NCI-H1105 (cell line): ENCODE measurements at places on chromosomes 12 and 14.

GRCh38 chr14:57383125-57383745 is 7.2 kb upstream of the NAA30 start:
- no peak for DNase-seq

- no peak for DNase-seq
Observed at GRCh38 chr12:93626160-93626559, 51.0 kb upstream of the CRADD start.

DNA sequence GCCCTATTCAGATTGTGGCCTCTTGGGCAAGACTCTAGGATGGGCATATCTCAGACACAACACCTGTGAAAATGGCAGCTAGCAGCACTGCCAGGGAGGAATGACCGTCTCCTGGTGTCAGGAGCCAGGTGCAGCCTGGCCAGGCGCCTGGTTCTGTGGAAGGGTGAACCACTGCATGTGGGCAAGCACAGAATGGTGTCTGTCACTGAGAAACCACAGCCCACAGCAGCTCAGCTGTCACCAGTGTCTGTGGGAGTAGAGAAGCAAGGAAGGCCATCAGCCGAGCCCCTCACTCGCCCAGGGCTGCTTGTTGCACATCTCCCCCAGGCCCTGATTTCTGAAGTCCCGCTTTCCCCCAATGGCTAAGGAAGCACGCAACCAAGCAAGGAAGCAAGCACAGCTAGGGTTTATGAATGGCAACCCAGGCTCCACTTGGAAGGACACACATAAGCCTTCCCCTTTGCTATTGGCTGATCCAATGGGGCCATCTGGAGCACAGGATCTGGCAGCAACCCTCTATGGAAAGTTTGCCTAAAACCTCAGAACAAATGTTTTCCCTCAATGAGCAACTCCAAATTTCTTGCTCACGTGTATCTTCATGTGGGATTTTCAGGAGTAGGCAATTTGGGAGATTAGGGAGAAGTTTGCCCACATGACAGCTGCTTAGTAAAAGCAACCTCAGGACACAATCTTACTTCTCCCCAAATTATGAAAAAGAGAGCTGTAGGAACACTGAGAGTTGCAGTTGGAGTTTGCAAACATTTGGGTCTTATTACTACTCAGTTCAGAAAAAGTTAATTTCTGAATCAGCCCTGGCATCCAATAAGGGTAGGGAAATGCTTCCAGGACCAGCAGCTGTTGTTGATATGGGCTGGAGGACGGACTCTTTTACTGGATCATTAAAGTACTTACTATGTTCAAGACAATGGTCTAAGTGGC is 44.7 kb downstream of the GPHB5 start:
- no peak for DNase-seq

DNA sequence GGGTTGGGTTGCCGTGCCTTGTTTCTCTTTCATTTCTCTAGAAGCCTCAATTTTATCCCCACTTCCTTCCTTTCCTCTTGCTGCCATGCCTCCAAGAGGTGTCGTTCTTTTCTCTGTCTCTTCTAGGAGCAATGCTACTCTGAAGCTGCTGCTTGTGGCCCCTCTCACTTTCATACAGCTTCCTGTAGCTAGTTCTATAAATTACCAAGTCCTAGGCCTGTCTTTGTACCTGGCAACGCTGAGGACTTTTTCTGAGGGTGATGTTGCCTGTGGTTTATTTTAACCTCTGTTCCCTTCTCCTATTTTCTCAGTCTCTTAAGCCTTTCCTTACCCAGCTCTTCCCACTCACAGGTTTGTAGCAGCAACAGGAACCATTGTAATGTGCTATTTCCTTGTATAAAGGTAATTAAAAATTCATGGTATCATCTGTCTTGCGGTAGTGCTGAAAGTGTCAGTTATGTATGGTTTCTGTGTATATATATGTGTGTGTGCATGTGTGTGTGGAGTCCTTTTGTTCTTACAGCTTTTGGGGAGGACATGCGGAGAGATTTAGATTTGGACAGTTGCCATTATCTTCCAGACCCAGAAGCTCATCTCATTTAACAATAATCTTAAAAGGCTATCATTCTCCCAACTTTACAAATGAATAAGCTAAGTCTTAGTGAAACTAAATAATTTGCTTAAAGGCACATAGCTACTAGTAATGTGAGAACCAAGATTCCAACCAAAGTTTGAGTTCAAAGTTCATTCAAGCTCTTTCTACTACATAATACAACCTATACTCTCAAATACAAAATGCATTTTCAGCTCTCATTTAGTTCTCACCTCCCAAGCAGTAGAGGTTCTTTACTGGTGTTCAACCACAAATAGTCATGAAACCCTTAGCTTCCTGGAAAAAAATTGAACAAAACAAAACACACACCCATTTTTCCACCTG is 43.8 kb downstream of the DDHD1 start:
- no peak for DNase-seq

- no peak for DNase-seq
Observed at GRCh38 chr12:93832131-93832530, 155.0 kb downstream of the CRADD start.

GRCh38 chr14:85865701-85866100 is 335.8 kb downstream of the FLRT2 start:
- no peak for DNase-seq

GRCh38 chr12:66239295-66239694 is 50.3 kb downstream of the IRAK3 start:
- DNase-seq = no peak

DNA sequence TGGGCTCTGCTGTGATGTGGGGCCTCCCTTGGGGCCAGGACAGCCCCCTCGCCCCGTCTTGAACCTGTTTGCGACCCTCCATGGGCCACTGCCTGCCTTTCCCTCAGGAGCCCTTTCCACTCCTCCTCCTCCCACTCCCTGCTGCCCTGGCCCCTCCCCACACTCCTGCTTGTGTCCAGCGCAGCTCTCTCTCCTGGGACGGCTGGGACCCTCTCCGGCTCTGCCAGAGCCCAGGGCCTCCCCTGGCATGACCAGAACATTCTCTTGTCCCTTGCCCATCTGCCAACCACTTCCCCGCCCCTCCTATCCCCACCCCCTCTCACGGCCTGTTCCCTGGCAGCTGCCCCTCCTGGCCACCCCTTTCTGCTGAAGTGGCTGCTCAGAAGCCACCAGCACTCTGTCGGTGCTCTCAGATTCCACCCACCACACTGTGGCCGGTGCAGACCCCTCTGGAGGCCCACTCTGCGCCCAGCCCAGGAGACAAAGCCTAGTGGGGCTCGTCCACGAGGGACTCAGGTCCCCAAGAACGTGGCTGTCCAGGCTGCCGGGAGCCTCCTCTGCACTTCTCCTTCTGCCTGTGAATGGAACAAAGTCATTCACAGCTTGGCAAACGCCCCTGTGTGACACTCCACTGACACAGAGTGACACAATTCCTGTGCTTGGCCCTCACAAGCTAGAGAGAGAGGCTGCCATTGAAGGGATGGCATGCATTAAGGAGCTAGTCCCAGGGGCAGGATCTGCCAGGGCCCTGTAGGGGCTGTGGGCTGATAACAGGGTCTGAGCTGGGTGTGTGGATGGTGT is 1.4 kb downstream of the ASPG start:
- no peak for DNase-seq

DNA sequence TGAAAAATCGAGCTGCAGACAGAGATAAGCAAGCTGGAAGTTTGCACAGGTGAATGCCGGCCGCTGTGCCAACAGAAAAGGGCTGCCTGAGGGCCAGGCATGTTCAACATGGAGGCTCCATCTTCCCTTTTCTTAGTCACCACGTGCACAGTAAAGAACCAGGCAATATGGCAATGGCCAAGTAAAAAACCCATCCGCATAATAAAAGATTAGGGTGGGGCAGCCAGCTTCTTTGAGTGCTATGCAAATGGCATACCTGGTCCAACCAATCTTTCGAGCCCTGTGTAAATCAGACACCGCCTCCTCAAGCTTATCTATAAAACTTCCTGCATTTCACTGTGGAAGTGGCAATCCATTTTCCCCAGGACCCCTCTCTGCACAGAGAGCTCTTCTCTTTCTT is 16.7 kb downstream of the PNP start:
- DNase-seq = no peak

GRCh38 chr14:23183479-23183878 is at the start of gene SLC7A8:
SLC7A8 (minus strand) TSS chr14:23183660; CDS start chr14:23182914, 746 bp downstream.
- peak; percentile 43 for DNase-seq
